Fibroblast of the aortic adventitia (primary cell): ENCODE measurements at places on chromosomes 1 and 21.

- DNase-seq, result no peak
Observed at GRCh38 chr1:24074817-24075589, 36.9 kb downstream of the MYOM3 start.

DNA sequence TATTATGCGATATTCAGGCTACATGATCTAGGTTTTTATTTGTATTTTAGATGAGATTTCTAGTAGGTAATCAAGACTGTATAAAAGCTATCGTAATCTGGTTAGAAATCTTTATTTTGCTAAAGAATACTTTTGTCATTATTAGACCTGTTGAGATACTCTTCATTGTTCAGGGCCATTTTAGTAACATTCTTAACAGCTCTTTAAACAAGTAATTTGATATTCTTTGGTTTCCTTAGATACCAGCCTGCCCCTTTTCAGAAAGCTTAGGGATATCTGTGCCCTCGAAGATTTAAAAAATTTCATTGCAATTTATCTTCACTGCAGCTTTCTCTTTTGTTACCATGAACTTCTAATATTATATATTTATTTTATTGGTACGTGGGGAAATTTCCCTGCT lies 18.9 kb downstream of the ADGRL2 start:
- DNase-seq, result no peak

DNA sequence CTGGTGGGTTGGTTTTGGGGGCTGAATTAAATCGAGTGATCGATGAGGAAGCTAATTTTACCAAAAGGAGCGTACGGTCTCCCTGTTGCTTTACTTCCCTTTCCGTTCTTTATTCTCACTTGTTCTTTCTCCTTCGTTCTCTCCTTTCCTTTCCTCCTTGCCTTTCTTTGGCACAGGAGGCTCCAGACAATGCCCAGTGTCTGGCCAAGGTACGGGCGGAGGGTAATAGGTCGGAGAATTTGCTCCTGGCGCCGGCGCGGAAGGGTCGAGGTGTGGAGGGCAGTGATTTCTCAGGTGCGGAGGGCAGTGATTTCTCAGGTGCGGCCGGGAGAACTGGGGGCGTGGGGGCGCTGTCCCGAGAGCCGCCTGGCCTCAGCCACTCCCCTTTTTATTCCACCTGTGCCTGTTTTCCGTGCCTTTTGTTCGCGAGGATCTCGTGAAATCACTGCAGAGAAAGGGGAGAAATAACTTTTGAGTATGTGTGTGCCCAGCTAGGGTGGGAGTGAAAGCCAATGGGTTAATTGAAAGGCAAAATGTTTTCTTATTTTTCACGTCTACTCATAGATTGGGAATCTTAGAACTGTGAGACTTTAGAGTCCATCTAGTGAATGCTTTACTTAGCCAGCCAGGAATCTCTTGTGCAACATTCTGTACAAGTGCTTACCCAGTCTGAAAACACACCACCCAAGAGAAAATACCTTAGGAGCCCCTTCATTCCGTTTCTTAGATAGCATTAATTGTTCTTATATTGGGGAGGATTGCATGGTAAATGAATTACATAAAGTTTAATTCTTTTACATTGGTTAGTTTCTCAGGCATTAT lies 1.3 kb downstream of the FNBP1L start:
- DNase-seq, result peak; percentile 55

DNA sequence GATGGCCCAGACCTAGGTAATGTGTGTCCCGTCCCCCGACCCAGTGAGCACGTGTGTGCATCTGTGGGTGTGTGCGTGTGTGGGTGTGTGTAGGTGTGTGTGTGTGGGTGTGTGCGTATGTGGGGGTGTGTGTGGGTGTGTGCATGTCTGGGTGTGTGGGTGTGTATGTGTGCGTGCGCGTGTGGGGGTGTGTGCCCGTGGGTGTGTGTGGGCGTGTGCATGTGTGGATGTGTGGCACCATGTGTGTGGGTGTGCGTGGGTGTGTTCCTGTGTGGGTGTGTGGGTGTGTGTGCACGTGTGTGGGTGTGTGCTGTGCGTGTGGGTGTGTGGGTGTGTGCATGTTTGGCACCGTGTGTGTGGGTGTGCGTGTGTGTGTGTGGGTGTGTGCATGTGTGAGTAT lies 309.5 kb downstream of the KIF26B start:
- no peak for DNase-seq

- DNase-seq, result no peak
Observed at GRCh38 chr1:3711780-3712451, 40.3 kb upstream of the CCDC27 start.

DNA sequence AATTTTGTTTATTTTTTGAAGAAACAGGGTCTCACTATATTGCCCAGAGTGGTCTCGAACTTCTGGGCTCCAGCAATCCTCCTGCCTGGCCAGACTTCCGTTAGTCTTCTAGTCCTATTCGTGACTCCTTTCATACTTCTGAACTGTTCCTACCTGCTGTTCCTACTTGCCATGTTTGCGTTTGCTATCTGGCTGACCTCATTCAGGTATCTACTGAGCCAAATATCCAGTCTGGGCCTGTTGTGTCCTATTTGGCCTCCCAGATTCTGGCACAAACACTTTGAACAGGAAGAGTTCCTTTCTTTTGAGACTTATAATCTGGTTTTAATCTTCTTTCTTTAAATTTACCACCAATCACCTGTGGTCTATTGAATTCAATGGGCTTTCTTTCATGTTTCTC lies 6.9 kb upstream of the NR1I3 start:
- no peak for DNase-seq

GRCh38 chr1:178126261-178126660 lies 32.4 kb downstream of the RASAL2 start:
- no peak for DNase-seq

GRCh38 chr1:205492201-205492667 lies 12.2 kb upstream of the CDK18 start:
- DNase-seq, result no peak

- DNase-seq, result peak; percentile 29
Observed at GRCh38 chr1:197066719-197067456, at the start of gene F13B. Gene F13B (minus strand): TSS chr1:197067260. CDS start chr1:197067223, 37 bp downstream.

DNA sequence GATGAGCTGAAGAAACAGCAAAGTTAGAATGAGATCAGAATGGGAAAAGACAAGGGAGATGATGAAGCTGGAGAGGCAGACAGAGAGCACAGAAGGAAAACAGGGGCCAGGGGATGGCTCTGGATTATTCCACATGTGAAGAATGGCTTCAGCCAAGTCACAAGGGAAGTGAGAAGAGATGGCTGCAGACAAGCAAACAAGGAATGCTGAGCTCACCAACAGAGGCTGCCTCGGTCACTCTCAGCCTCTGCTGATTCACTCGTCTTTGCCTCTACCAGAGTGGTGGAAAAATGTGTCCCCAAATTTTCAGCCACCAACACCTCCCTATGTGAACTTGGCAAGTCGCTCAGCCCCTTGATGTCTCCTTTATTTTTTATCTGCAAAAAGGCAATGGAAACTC lies 46.7 kb downstream of the TRABD2B start:
- DNase-seq, result no peak

- DNase-seq, result no peak
Observed at GRCh38 chr1:1085911-1086841, 12.1 kb upstream of the RNF223 start.

GRCh38 chr1:110150330-110151174 lies at the start of gene SLC6A17:
Gene SLC6A17 (plus strand): TSS chr1:110150494. CDS start chr1:110166930, 16,436 bp downstream.
- DNase-seq, result peak; percentile 51

DNA sequence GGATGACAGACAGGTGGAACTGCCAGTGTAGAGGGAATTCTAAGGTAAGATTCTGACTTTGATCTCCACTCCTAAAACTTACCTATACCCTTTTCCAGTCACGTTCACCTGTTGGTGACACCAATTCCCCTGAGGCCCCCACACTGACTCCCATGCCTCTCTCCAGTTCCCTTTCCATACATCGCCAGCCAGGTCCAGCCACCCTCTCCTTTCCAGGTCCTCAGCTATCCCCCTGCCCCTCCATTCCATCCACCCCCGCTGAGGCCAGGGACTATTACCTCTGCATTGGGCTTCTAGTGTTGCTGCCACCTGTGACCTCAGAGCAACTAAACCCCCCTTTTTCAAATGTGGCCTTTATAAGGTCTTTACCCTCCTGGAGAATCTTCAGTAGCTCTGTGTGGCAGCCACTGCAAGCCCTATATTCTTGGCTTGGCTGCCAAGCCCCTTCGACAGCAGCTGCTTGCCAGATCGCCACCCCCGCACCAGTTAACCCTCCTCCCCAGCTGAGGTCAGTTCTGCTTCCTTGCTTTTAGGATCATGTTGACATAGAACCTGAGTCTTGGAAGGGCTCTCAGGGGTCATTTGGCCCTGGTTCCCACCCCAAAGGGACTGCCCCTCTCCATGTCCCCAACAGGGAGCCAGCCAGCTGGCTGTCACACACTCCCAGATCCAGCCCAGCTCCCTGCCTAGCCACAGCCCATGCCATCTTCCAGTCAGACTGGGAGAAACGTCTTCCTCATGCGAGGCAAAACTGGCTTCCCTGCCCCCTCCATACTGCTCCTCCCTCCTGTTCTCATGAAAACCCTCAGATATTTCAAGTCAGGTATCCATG lies 14.7 kb downstream of the CSF1 start:
- no peak for DNase-seq
